ENCODE measurements at places on chromosomes 3 and 15.

GRCh38 chr15:59632714-59633113, 21.1 kb downstream of the GCNT3 start:
- no peak for DNase-seq

GRCh38 chr3:111072031-111072921, 660 bp downstream of the NECTIN3 start:
- DNase-seq, result no peak

- DNase-seq, result no peak
Observed at GRCh38 chr3:137924628-137925027, 85.3 kb upstream of the CLDN18 start.

DNA sequence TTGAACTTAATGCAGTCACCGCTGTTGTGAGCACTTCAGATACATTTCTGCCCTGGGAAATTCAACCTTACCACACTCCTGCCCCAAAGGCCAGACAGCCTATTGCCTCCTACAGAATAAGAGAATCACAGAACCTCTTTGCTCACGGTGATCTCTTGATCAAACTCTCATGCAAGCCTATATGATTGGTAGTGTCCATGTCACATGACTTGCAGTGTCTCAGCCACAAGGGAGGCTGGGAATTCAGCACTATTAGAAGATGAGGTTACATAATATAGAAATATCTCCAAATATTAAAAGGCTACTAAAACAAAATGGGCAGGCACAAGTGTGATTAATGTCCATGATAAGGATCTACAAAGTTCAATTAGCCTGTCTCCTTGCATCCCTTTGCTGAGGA, 3.8 kb upstream of the PCOLCE2 start:
- DNase-seq, result no peak

DNA sequence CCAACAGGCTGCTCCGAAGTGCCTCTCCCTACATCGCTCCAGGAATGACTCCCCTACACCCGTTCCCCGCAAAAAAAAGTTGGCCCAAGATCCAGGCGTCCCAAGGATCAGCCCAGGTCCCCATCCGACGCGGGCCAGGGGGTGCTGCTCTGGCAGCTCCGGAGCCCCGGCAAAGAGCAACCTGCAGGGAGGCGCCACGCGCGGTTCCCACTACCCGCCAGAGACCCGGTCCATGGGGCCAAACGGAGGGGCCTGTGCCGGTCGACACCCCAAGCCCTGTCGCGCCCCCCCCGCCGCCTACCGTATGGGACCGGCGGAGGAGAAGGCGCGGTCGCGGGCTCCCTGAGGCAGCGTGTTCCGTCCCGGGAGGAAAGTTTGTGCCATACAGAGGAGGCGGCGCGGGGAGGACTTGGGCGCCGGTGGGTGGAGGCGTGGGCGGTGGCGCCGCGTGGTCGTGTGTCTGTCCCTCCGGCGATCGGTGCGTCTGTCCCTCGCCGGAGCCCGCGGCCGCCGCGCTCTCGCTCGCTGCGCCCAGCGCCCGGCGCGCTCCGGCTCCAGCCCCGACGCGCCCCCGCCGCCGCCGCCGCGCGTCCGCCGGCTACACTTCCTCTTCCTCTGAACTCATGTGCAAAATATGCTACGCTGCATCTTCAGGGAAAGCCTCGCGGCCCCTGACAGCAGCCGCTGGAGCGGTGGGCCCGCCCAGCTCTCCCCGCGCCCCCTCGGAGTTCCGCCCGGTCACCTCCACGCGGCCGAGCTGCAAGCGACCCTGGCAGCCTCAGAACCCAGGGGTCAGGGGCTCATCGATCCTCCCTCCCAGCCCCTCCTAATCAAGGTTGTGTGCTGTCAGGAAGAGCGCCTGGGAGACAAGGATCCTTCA, at the start of gene RFTN1:
TSS of gene RFTN1 (minus strand) at position 559 of the 880 bp plus-strand sequence. CDS start 19,830 bp downstream, outside the sequence.
- no peak for DNase-seq

DNA sequence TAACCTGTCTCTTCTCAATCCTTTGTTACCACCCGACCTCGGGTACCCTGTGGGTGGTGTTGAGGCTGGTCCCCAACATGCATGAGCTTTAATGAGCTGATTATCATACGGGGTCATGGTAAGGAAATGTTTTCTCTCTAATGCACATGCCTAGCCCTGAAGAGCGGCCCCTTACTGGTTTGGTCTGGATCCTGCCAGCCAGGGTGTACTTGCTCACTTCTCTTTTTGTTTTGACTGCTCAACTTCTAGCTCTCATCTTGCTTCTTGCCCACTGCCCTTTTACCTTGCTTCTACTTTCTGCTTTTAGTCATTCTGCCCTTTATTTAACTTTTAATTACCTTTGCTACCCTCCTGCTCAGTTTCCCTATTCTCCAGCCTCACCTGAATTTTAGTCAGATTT, 44.3 kb upstream of the ACAD9 start:
- DNase-seq, result no peak

- DNase-seq, result peak; percentile 57
Observed at GRCh38 chr3:192444096-192444790, 283.1 kb downstream of the FGF12 start.

DNA sequence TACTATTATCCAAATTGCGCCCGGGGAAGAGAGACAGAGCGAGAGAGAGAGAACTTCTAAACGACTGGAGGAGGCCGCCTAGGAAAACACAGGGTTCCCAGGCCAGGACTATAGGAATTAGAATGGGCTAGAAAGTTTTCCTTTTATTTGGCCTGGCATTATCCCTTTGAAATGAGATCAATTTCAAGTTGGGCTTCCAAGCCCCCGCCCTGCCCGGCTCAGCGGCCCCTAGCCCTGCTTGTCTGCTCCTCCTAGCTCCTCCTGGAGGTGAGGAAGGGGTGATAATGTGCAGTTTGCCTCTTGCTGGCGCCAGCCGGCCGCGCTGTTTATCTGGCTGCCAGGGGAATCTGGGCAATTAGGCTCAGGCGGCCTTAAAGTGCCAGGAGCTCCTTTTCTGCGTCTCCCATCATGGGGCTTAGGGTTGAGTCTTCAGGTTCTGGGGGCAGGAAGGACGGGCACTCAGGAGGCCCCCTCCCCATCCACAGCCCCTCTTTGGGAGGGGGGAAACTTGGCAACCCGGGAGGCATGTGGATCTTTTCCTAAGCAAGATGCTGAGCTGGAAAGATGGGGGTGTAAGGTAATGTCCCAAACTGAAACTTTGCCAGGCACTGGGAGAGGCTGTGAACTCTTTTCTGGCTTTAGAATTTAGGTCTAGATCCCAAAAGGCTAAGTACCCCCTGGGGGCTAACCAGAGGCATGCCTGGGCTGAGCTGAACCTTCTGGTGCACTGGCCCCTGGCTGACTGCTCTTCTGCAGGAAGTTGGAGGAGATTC, 5.5 kb downstream of the SMAD6 start:
- no peak for DNase-seq

DNA sequence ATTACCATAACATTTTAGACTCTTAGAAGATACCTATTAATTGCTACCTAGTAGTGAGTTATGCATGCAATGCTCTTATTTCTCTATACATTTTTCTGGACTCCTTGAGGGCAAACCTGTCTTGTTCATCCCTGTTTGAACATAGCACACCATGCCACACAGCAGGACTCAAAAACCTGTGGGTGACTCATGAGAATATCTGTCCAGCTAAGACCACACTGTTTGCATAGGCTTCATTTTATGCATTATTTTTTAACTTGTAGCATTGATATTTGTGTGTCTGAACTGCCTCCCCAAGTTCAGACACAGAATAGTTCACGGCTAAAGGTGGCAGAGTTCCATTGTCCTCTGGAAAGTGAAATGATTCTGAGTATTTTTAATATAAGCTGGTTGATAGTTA, 1.8 kb downstream of the LMCD1 start:
- DNase-seq, result no peak

- no peak for DNase-seq
Observed at GRCh38 chr3:143831208-143831607, 17.1 kb downstream of the SLC9A9 start.

DNA sequence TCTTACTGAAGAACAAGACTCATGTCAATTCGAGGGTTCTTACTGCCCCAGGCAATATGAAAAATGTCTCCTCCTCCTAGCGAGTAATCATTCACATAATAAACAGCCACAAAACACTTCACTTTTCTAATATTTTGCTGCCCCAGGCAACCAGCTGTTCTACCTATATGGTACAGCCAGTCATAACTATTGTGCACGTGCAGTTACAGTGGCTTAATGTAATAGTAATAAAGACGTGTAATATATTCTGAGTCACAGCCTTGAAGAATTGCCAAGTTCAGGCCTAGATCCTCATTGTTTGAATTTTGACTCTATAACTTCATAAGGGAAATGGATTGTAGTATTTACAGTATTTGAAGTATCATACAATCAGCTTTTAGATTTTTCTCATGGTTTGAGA, 1250.0 kb upstream of the GBE1 start:
- no peak for DNase-seq

DNA sequence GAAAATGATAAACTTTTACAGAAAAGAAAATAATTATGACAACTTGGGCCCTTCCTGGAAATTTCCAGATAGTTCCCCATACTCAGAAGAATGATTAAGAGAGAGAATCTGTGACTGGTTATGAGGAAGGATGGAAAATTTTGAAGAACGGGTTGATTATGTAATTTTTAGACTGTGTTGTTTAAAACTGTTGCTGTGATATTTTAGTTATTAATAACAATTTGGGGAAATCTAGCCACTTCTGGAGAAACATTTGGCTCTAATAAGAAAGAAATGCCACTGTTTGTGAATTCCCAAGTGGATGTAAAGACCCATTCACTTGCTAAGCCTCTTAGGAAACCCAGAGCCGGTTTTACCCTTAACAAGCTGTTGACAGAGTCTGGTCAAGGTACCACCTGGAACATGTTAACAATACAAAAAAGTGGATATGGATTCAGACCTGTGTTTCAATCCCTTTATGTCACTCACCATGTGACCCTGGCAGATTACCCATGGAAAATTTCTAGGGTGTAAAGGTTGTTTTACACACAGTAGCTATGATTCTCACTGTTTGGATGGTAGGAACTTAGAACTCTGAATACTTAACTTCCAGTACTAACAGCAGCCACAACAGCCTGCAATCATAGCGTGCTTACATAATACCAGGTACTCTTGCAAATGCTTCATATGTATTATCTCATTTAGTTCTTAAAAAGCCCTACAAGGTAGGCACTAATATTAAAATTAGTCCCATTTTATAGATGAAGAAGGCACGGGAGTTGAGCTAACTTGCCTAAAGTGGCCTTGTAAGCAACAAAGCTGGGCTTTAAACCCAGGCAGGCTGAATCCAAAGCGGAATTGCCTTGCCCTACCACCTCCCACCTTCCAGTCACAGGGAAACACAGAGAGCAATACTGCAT, 32.0 kb downstream of the ZBTB38 start:
- DNase-seq, result no peak

DNA sequence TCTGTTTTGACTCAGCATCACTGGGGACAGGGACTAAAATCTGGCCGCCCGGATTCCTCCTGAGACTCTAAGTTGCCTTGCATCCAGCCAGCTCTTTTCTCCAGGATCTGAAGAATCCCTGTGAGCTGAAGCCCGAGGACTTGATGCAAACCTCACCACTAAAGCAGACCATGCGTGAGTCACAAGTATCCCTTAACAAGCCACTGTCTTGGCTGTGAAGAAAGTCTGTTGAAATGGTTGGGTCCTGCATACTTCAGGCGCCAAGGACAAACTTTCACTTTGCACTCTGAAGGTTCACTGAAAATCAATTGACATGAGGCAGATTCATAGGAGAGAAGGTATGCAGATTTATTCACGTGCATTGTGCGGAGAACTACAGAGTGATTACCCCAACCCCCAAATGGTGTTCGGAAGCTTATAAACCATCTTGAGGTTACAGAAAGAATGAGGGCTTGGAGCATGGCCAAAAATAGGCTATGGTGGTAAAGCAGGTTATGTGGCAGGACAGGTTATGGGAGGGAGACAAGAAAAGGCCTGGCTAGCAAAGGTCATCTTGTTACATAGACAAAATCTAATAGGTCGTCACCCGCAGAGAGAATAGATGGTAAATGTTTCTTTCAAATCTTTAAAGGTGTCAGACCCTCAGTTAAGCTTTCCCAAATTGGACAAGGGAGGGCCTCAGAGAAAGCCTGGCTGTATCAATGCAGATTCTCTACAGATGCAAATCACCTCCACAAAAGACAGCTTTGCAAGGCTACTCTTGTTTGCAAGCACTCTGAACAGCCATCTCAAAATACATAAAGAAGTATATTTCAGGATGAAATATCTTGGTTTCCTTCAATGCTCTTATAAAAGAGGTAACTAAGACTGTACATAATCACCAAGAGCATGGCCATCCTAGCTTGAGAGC, 126.3 kb upstream of the PLAAT1 start:
- no peak for DNase-seq

GRCh38 chr15:62901087-62901486, 141.5 kb upstream of the TPM1 start:
- no peak for DNase-seq

- DNase-seq, result no peak
Observed at GRCh38 chr3:139811331-139811730, 123.7 kb upstream of the CLSTN2 start.

DNA sequence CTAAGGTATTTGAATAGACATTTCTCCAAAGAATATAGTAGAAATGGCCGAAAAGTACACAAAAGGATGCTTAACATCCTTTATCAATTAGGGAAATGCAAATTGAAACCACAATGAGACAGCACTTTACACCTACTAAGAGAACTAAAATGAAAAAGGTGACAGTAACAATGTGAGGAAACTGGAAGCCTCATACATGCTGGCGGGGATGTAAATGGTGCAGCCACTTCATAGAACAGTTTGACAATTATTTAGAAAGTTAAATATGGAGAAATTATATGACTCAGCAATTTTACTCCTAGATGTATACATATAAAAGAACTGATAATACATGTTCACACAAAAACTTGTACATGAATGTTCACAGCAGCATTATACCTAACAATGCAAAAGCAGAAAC, 13.4 kb downstream of the SPICE1 start:
- no peak for DNase-seq

DNA sequence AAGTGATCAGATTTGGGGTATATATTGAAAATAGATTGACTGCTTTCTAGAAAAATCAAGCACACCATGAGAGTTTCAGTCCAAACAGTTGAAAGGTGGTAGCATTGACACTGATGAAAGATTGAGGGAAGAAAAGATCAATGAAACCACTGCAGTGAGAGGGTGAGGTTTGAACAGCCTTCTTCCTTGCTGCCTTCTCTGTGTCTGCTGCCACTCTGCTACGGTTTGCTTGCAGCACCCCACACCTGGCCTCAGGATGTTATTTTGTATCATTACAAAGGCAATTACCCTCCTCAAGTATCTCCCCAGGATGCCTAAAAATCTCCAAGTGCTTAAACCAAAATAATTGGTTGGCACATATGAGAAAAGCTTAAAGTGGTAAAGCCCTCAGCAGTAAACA, 683.6 kb upstream of the ARPP21 start:
- DNase-seq, result no peak

GRCh38 chr3:17979911-17980310, 237.5 kb upstream of the TBC1D5 start:
- no peak for DNase-seq

DNA sequence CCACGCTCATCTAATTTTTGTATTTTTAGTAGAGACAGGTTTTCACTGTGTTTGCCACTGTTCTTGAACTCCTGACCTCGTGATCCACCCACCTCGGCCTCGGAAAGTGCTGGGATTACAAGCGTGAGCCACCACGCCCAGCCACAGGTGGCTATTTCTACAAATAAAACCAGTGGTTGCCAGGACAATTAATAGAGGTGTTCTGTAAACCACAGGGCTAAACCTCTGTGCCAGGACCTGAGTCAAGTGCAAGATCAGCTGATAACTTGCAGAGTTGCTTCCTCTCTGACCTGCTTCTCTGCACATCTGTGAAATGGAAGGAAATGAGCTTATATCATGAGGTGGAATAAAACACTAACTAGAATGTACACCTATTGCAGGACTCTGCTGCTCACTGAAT, 72.8 kb downstream of the CD200R1L start:
- no peak for DNase-seq
